PC-9 (cell line): ENCODE measurements at places on chromosomes 16 and 17. TPM values are rescaled to one million over a fixed set of nuclear protein-coding genes. Genes with fewer than 3 reads are reported as not detected.

The ARL16 gene
- 41.7 and 48.3 TPM in 2 replicates for total RNA-seq

The CD300E gene
- not detected in 2 replicates for total RNA-seq

The MGAT5B gene
- total RNA-seq = 13.9 and 14.3 TPM in 2 replicates

The DPEP3 gene
- total RNA-seq = not detected in 2 replicates

The ATP6V0C gene
- total RNA-seq = 205 and 249 TPM in 2 replicates

The MYH2 gene
- total RNA-seq = not detected in 2 replicates

The ADORA2B gene
- 32.6 and 42.7 TPM in 2 replicates for total RNA-seq

The KRT25 gene
- total RNA-seq = not detected in 2 replicates

The KRTAP16-1 gene
- not detected in 2 replicates for total RNA-seq

The GRAPL gene
- total RNA-seq = 0.37 TPM in 1 of 2 replicates, not detected in the other

- no peaks in the 10 kb centered on the region for H3K4me1 ChIP-seq
- H3K36me3 ChIP-seq = no peaks in the 10 kb centered on the region
- peak overlapping the region; percentile 30; the same call in 1 of the 2 replicates for H3K4me3 ChIP-seq
- H3K27me3 ChIP-seq = peaks cover 96% of the 10 kb centered on the region
- peak; percentile 52 for DNase-seq
Measured at GRCh38 chr17:47789611-47790561, 31.7 kb downstream of the OSBPL7 start.

DNA sequence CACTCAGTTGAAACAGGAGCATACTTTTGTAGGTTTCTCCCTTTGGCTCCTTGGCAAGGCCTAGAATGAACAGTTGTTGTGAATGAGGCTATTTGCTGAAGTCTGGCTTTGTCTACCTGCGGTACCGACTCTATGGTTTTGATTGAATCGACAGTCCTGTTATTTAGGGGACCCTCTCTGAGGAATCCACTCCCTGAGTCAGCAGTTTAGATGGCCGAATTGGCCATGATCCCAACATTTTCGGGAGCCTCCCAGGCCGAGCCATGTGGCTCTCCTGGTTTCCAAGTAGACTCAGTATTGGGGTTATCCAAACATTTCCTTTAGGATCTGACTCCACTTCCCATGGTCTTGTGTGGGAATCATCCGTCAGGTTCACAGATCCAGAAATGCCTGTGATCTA, 394.8 kb upstream of the MAF start:
- H3K27me3 ChIP-seq = no peaks in the 10 kb centered on the region
- no peak overlapping the region for H3K27ac ChIP-seq

- H3K27me3 ChIP-seq = peaks cover 48% of the 10 kb centered on the region
- H3K27ac ChIP-seq = no peak overlapping the region
- no peak for DNase-seq
Measured at GRCh38 chr16:26826500-26826899, 240.2 kb upstream of the C16orf82 start.

DNA sequence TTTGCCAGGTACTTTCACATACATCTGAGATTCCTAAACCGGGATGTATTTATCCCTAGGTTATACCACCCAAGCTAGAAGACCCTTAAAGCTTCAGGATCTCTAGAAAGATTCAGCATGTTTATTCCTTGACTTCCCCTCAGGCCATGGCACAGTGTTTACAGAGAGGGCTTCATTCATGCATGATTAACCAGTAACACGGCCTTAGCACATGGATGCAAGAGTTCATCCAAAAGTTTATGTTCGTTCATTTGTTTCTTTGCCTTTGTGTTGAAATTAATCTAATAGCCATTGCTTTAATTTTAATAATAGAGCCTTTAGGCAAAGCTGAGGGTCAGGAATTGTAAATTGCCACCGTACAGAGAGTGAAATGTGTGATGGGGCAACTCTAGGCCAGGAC, 13.8 kb downstream of the PCTP start:
- H3K27ac ChIP-seq = no peak overlapping the region
- H3K4me3 ChIP-seq = no peak overlapping the region
- H3K4me1 ChIP-seq = peaks cover 7% of the 10 kb centered on the region
- DNase-seq = no peak

- H3K27me3 ChIP-seq = no peaks in the 10 kb centered on the region
- no peak overlapping the region for H3K4me3 ChIP-seq
- H3K36me3 ChIP-seq = no peaks in the 10 kb centered on the region; the same call in 1 of the 2 replicates
- no peak for DNase-seq
Measured at GRCh38 chr16:89219365-89219764, 1.9 kb downstream of the ZNF778 start.

GRCh38 chr17:13756763-13757162, 155.0 kb upstream of the HS3ST3A1 start:
- H3K4me1 ChIP-seq = no peaks in the 10 kb centered on the region
- H3K27ac ChIP-seq = no peak overlapping the region
- no peak for DNase-seq
- no peak overlapping the region for H3K4me3 ChIP-seq
- H3K36me3 ChIP-seq = no peaks in the 10 kb centered on the region

- peak; percentile 80 for DNase-seq
- H3K4me1 ChIP-seq = peaks cover 45% of the 10 kb centered on the region
- no peaks in the 10 kb centered on the region for H3K36me3 ChIP-seq
- no peak within 1 kb of the TSS for H3K27ac ChIP-seq
Measured at GRCh38 chr17:40501499-40501911, at the start of gene TNS4. TSS of gene TNS4 (minus strand) at chr17:40501623. CDS start at chr17:40496425, 5,198 bp downstream.

DNA sequence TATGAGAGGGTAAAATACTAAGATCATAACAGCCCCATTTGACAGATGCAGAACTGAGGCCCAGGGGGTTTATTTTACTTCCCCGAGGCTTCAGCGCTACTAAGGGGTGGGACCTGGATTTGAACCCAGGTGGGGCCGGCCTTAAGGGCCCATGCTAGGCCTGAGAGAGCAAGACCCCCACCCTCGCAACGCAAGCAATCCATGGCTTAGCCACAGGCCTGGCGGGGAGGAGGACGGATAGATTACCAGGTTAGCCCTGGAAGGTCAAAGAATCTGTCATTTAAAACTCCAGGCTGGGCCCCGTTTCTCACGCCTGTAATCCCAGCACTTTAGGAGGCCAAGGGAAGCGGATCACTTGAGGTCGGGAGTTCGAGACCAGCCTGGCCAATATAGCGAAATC, 1.9 kb upstream of the CDH3 start:
- peaks cover 43% of the 10 kb centered on the region for H3K4me1 ChIP-seq
- H3K36me3 ChIP-seq = no peaks in the 10 kb centered on the region; the same call in 1 of the 2 replicates
- H3K27me3 ChIP-seq = no peaks in the 10 kb centered on the region
- no peak overlapping the region for H3K4me3 ChIP-seq

DNA sequence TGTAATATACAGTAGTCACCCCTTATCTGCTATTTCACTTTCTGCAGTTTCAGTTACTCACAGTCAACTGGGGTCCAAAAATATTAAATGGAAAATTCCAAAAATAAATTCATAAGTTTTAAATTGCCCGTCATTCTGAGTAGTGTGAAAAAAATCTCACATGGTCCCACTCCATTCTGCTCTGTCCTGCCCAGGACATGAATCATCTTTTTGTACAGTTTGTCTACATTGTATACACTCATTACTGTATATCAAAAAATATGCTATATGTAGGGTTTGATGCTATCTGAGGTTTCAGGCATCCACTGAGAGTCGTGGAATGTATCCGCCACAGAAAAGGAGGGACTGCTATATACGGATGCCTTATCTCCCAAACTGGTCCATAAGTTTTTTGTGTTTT, 16.0 kb upstream of the APPBP2 start:
- no peak overlapping the region for H3K4me3 ChIP-seq
- no peaks in the 10 kb centered on the region for H3K27me3 ChIP-seq
- H3K27ac ChIP-seq = no peak overlapping the region
- no peak for DNase-seq
- no peaks in the 10 kb centered on the region for H3K4me1 ChIP-seq

GRCh38 chr16:50980666-50981065, 170.4 kb downstream of the SALL1 start:
- no peaks in the 10 kb centered on the region for H3K36me3 ChIP-seq
- no peak overlapping the region for H3K27ac ChIP-seq
- DNase-seq = no peak
- no peak overlapping the region for H3K4me3 ChIP-seq
- H3K4me1 ChIP-seq = no peaks in the 10 kb centered on the region

- H3K4me3 ChIP-seq = no peak overlapping the region
- H3K36me3 ChIP-seq = no peaks in the 10 kb centered on the region
- no peaks in the 10 kb centered on the region for H3K27me3 ChIP-seq
Measured at GRCh38 chr17:68903286-68903685, 51.9 kb downstream of the ABCA8 start.

- H3K27ac ChIP-seq = no peak overlapping the region
- DNase-seq = no peak
- no peak overlapping the region for H3K4me3 ChIP-seq
- H3K4me1 ChIP-seq = no peaks in the 10 kb centered on the region
- no peaks in the 10 kb centered on the region for H3K27me3 ChIP-seq
Measured at GRCh38 chr16:8278031-8278580, 312.2 kb downstream of the TMEM114 start.

GRCh38 chr17:51374209-51374608, 113.9 kb downstream of the UTP18 start:
- no peaks in the 10 kb centered on the region for H3K36me3 ChIP-seq
- no peak overlapping the region for H3K4me3 ChIP-seq
- peaks cover 63% of the 10 kb centered on the region for H3K27me3 ChIP-seq
- no peaks in the 10 kb centered on the region for H3K4me1 ChIP-seq
- no peak for DNase-seq
- no peak overlapping the region for H3K27ac ChIP-seq

GRCh38 chr17:27651411-27652345, 20.7 kb downstream of the LGALS9 start:
- no peak overlapping the region for H3K27ac ChIP-seq
- no peaks in the 10 kb centered on the region for H3K4me1 ChIP-seq
- no peak for DNase-seq
- no peak overlapping the region for H3K4me3 ChIP-seq

GRCh38 chr17:35849469-35850348, 19.0 kb downstream of the HEATR9 start:
- DNase-seq = peak; percentile 26
- no peak overlapping the region for H3K27ac ChIP-seq
- peaks cover 16% of the 10 kb centered on the region for H3K36me3 ChIP-seq
- H3K4me1 ChIP-seq = no peaks in the 10 kb centered on the region
- H3K27me3 ChIP-seq = no peaks in the 10 kb centered on the region

GRCh38 chr16:55325080-55325447, 1.1 kb downstream of the IRX6 start:
- DNase-seq = no peak
- peaks cover 16% of the 10 kb centered on the region for H3K4me1 ChIP-seq
- H3K36me3 ChIP-seq = no peaks in the 10 kb centered on the region
- no peak overlapping the region for H3K27ac ChIP-seq
- H3K27me3 ChIP-seq = no peaks in the 10 kb centered on the region

DNA sequence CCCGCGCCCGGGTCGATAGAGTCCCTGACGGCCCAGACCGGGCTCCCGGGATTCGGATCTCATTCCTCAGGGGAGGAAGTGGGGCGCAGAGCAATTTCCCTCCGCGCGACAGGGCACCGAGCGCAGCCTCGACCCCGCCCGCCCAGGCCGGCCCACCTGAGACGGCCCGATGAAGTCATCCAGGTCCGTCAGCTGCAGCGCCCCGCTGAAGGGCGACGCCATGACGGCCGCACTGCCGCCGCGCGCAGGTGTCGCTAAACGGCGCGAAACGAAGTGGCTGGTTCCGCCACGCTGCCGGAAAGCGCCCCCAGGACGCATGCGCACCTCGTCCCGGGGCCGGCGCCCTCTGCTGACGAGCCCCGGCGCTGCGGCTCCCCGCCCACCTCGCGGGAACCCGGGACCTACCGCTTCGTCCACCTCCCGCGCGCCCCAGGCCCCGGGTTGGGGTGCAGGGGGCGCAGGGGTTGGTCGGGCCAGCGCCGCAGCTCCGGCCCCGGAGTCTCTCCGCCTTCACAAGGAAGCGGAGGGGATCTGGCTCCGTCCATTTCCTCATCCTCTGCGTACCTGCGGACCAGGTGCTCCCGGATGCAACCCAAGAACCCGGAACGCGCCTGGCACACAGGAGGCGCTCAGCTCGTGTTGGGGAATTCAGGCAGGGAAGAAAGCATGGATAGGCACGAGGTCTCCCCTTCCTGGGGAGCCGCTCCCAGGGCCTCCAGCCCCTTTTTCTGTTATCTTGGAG, at the start of gene CIAO3:
TSS of gene CIAO3 (minus strand) at position 234 of the 742 bp plus-strand sequence. CDS start at position 222, 12 bp downstream.
- peak within 1 kb of the TSS; percentile 34; the same call in 1 of the 2 replicates for H3K27ac ChIP-seq
- no peaks in the 10 kb centered on the region for H3K27me3 ChIP-seq
- H3K4me1 ChIP-seq = no peaks in the 10 kb centered on the region; the same call in 1 of the 2 replicates
- peak within 1 kb of the TSS; percentile 91 for H3K4me3 ChIP-seq
- H3K36me3 ChIP-seq = no peaks in the 10 kb centered on the region
- peak; percentile 96 for DNase-seq

DNA sequence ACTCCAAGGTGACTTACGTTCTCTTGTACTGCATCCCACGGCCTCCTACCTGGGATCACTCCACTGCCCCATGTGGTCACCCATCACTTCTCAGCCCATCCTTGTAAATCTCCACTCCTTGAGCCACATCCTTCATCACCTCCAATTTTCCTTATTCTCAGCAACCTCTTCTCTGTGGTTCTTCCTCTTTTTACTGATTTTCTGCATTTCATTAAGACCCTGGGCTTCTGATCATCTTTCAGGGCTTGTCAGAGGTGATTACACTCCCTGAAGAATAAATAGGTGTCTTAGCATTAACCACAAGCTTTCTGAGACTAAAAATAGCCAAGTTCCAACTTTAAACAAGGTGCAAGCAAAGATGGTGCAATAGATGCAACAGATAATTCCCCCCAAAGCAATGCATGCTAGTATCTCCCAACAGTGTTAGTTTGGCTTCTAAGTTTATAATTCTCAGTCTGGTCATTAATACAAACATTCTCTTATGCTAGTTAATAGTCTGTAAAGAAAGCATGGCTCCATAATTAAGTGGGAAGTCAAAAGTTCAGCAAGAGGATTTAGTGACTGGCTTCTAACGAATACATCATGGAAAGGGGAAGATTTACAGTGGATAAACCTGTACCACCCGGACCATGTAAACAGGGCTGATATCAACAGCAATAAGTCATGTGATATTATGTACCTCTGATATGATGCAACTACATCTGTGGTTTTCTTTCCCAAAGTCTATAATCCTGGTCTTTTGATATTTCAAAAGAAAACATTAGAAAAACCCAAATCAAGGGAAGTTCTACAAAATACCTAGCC, 47.4 kb upstream of the FOXJ1 start:
- no peaks in the 10 kb centered on the region for H3K27me3 ChIP-seq
- H3K4me1 ChIP-seq = no peaks in the 10 kb centered on the region
- no peak overlapping the region for H3K4me3 ChIP-seq
- H3K36me3 ChIP-seq = no peaks in the 10 kb centered on the region
- DNase-seq = no peak

- H3K27me3 ChIP-seq = peaks cover 6% of the 10 kb centered on the region; the same call in 1 of the 2 replicates
- H3K36me3 ChIP-seq = no peaks in the 10 kb centered on the region
- no peaks in the 10 kb centered on the region for H3K4me1 ChIP-seq
- no peak overlapping the region for H3K27ac ChIP-seq
- no peak for DNase-seq
Measured at GRCh38 chr17:56119936-56120335, 33.3 kb upstream of the ANKFN1 start.

GRCh38 chr17:61294777-61295176, 104.9 kb upstream of the TBX2 start:
- H3K4me1 ChIP-seq = no peaks in the 10 kb centered on the region
- DNase-seq = no peak
- no peak overlapping the region for H3K27ac ChIP-seq
- no peaks in the 10 kb centered on the region for H3K27me3 ChIP-seq
- H3K4me3 ChIP-seq = no peak overlapping the region
